ENCODE measurements at places on chromosomes 1 and 21.

DNA sequence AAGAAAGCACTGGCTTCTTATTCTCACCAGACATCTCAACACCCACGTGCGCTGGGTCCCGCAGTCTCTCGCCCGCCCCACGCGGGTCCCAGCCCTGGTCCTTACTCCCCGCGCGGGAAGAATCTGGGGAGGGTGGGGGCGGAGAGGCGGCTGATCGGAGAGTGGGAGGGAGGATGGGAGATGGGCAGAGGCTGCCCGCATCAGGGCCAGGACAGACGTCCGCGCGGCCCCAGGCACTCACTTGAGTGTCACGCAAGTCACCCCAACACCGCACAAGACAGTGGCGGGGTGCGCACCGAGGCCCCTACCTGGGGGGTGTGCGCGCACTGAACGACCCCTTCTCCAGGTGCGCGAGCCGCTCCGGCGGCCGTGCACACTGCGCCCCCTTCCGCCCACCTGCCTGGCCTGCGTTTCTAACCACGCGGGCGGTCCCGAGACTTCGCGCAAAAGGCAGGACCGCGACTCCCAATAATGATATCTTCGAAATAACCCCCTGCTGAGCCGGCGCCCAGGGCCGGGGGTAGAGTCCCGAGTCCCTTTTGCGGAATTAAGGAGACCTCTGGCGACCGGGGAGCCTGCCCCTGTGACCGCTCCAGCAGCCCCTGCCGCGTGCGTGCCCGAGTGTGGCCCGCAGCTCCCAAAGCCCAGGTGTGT is 6.0 kb upstream of the SIM2 start:
- DNase-seq: no peak

DNA sequence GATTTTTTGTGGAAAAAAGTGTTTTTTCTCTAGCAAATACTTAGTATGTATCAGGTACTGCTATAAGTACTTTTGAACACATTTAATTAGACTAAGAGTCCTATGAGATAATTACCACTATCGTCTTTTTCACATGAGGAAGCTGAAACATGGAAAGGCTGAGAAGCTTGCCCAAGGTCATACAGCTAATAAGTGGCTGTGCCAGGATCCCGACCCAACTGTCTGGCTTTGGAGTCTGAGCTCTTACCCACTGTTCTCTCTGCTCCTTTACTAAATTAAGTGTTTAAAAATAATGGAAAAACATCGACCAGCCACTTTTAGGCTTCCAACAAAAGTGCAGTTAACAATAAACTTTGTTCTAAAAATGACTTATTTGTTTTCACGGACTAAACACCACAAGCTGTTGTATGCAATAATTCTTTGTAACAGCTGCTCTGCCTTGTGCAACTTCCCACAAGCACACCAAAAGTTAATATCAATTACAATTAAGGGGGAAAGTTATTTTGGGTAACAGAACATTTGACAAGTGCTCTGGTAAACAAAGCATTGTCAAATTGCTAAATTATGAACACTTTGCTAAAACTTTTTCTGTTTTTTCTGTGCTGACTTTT is 75.7 kb downstream of the CRB1 start:
- DNase-seq: no peak

- DNase-seq: no peak
These were observed 1.1 kb downstream of the BATF3 start for GRCh38 chr1:212698467-212699103.

DNA sequence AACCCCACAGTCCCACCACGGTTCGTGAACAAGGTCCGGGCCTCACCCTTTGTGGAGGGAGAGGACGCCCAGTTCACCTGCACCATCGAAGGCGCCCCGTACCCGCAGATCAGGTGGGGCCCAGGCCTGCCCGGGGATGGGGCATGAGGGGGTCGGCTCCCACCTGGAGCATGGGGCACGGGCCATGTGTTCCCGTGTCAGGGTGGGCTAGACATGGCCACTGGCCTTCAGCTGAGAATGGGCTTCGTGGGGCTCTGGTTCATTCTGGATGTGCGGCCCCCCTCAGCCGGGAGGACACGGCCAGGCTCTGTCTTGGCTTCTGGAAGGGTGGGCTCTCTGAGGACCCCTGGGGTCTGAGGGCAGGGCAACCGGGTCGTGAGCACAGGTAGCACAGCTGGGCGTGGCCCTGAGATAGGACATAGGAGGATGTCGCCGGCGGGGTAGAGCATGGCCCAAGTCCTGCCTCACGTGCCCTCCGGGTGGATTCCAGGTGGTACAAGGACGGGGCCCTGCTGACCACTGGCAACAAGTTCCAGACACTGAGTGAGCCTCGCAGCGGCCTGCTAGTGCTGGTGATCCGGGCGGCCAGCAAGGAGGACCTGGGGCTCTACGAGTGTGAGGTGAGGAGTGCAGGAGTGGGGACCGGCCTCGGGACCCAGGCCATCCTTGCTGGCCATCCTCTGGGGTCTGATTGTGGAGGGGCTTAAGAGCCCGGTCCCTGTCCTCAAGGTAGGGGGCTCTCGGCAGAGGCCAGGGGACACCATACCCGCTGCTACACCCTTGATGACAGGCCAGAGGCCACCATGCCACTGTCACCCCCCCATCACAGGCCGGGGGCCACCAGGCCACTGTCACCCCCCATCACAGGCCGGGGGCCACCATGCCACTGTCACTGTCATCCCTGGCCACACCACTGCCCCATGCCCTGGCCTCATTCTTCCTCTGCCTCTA is 55.5 kb downstream of the TRIM11 start:
- DNase-seq: no peak

GRCh38 chr1:153795330-153795837 is 20.2 kb downstream of the SLC27A3 start:
- no peak for DNase-seq

- DNase-seq: peak; percentile 46
These were observed 3.5 kb upstream of the RIMS3 start for GRCh38 chr1:40668769-40669525.

GRCh38 chr1:185813401-185813979 is 79.3 kb downstream of the HMCN1 start:
- DNase-seq: peak; percentile 43

- no peak for DNase-seq
These were observed 72.0 kb downstream of the ZNF281 start for GRCh38 chr1:200337831-200338230.

DNA sequence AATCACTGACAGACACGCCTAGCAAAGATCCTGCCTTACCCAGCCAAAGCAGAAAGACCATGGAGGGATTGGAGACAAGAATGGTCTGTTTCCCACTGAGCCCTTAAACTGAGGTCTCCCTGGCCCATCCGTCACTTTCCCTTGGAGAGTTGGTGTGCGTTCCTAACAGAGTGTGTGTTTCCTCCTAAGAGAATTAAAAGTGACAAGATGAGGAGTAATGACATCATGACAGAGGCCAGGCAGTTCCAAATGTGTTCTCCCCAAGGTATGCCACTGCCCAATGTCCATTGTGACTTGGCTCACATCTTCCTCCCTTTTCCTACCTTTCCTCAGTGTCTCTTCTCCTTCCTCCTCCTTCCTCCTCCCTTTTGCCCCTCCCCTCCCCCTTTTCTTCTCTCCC is 295.7 kb downstream of the SIPA1L2 start:
- no peak for DNase-seq

- no peak for DNase-seq
These were observed 96.4 kb upstream of the PPP2R5A start for GRCh38 chr1:212188599-212189351.

GRCh38 chr1:21022279-21023040 is 154.2 kb downstream of the EIF4G3 start:
- peak; percentile 93 for DNase-seq

DNA sequence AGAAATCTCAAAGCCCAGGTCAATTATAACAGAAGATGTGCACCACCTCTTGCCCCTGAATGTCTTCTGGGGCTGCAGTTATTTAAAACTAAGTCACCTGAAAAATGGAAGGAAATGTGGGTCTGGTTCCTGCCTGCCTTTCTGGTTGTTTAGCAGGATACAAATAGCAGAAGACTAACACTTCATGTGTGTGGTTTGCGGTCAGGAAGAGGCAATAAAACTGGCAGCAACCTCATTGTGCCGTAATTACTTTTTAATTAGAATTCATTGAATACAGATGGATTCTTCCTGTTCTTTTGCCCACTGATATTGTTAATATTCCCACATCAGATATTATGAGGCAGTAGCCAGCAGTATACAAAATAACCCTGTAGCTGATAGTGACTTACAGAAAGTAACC is 345.7 kb downstream of the ZNF326 start:
- DNase-seq: no peak

GRCh38 chr1:169491845-169492281 is 6.1 kb upstream of the SLC19A2 start:
- no peak for DNase-seq

DNA sequence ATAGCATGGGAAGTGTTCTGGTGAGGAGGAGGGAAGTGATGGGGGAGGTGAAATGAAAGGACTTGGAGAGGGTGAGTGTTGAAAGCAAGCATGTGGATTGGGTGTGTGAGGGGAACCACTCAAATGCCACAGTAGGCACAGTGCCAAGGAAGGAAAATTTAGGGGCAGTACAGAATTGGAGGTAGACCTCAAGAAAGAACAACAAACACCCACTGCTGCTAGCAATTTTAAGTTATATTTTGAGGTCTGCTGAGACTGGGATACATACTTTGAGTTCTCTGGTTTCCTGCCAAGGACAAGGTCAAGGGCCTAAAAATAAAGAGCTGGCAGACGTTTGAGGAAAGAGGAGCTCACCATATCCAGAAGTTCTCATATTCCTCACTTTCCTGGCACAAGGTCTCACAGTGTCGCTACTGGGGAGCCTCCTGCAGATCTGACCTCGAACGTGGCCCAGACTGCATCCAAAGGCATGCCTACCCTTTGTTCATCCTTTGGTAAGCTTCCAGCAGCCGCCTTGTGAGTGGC is 104.0 kb downstream of the BRINP2 start:
- peak; percentile 7 for DNase-seq

DNA sequence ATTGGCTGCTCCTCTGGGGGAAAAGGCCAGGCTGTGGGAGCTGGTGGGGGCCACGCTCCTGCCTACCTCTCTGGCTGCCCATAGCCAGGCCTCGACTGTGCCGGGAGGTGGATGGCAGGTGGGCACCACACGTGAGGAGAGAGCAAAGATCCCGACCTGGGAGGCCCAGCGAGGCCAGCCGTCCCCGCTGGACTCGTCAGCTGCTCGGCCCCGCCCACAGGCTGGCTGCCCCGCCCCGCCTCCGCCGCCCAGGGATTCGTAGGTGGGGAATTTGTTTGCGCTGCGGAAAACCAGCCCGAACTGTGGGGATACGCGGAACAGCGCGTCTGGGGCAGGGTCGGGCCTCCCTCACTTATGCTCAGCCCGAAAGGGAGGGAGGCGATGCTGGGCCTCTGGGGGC is 31.7 kb downstream of the TP73 start:
- no peak for DNase-seq

DNA sequence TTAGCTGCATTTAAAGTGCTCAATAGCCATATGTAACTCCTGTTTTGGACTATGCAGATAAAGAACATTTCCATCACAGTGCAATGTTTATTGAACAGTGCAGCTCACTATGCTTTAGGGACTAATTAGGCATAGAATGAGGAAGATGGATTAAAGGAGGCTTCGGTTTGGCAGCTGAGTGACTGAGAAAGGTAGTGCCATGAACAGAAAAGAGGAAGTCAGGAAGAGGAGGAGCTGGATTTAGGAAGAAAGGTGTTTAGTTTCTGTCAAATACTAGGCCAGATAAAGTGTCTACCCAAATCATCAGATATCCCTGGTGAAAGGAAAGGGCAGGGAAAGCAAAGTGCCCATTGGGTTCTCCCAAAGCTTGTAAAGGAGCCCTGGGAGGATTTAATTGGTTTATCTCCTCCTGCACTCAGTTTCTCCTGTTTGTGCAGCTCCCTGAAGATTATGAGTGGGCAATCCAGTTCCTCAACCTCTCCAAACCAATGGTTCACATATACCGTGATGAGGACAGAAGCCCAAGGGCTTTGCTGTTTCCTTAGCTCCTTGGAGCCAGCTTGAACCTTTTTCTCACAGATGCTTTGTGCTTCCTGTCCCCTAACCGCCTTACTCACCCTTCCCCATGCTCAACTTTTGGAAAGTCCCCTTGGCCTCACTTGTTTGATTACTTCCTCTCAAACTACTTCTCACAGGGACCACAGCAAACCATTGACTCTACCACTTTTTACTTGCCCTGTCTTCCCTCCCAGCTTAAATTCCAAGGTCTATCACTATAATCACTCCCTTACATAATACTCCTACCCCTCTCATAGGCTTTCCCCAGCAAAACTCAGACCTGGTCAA is 3.5 kb upstream of the RAP1A start:
- no peak for DNase-seq

DNA sequence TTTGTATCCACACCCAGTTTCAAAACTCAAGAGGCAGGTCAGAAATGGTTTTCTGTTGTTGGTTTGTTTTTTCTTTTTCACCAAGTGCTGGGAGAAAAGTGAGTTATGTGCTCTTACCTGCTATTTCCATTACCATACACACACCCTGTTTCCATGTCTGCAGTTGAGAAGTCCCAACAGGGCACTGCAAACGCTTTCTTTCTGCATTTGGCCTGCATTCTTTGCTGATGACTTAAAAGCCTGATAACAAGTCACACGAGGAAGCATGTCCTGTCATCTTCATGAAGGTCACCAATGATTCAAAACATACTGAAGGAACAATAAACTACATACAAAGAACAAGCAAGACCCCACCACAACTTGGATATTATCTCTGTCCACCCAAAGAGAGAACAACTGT is 24.8 kb upstream of the KCNE1 start:
- DNase-seq: no peak

DNA sequence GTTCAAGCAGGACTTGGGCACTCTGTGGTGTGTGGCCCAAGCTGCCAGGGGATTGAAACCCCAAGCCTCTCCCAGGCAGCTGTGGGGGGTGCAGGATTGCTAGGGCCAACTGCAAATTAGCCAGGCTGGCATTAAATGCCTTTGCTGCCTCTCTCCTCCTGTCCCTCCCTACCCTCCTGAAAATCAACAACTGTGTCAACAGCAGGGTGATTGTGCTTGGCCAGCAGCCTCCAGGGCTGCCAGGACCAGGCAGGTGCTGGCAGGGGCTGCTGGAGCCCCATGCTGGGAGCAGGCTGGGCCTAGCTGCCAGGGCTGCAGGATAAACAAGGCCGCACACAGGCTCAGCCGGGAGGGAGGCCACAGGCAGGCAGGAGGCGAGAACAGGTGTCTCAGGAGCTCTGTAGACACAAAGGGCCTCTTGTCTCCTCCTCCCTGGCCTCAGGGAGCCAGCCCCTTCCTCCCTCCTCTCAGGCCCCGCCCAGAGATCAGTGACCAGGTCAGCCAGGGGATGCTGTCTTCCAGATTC is 11.4 kb downstream of the SOX13 start:
- DNase-seq: no peak

GRCh38 chr1:85224734-85225623 is 24.2 kb upstream of the SYDE2 start:
- DNase-seq: no peak

DNA sequence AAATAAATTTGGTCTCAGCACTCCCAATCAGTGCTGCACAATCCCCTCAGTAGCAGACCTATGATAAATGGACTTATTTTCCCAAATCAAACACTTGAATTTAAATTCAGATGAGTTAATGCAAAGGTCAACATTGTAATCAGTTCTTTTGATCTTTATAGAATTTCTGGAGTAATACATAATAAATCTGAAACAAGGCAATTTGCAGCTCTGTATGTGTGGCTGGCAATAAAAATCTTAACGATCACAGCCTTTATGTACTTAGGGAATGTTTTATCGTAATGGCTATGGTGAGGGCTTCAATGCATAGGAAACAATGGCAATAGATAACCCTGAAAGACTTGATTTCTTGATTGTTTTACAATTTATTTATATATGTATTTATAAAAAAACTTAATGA is 91.4 kb downstream of the GPATCH2 start:
- no peak for DNase-seq

All from smooth muscle cell of the brain vasculature (primary cell).